ENCODE measurements at places on chromosomes 7 and 10.

GRCh38 chr7:101874028-101874427 lies 56.6 kb downstream of the CUX1 start:
- peak; percentile 64 for DNase-seq

DNA sequence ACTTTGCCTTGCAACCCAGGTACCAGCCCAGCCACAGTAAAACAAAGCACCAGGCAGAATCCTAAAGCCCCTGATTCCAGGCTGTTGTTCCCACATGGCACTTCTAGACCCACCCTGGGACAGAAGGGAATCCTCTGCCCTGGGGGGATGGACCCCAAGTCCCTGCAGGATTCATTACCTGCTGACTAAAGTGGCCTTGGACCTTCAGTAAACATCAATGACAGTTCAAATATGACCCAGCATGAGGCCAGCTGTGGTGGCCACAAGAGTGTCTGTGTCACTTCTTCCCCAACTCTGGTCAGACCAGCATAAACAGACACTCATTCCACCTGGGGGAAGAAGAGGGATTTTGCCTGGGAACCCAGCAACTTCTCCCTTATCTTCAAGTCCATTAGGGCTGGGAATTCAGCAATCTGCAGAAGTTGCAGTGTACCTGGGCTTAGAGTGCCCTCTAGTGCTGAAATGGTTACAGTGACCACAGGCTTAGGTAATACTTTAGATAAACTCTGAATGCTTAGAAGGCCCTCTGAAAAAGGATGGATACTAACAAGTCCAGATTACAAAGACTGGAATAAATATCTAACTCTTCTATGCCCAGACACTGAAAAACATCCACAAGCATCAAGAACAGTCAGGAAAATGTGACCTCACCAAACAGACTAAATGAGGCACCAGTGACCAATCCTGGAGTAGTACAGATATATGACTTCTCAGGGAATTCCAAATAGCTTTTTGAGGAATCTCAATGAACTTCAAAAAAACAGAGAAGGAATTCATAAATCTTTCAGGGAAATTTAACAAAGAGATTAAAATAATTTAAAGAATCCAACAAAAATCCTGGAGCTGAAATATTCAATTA lies 108.5 kb upstream of the TMEM168 start:
- peak; percentile 69 for DNase-seq

GRCh38 chr7:55508221-55509011 lies 63.9 kb downstream of the VOPP1 start:
- no peak for DNase-seq

DNA sequence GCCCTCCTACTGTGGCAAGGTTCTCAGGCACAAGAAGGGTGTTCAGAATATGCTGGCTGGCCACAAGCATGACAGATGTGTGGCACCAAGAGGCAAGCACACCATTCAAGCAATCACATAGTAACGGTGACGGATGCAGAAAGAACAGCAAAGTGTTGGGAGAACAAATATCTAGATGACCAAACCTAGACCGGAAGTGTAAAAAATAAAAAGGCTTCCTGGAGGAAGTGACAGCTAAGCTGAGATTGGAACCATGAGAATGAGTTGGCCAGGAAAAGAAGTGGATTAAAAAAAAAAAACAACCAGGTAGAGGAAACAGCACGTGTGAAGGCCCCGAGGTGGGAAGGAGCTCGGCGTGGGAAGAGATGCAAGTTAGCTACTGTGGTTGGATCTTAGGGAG lies 22.0 kb downstream of the GHRHR start:
- no peak for DNase-seq

GRCh38 chr7:19665399-19666008 lies 43.3 kb downstream of the POLR1F start:
- peak; percentile 42 for DNase-seq

DNA sequence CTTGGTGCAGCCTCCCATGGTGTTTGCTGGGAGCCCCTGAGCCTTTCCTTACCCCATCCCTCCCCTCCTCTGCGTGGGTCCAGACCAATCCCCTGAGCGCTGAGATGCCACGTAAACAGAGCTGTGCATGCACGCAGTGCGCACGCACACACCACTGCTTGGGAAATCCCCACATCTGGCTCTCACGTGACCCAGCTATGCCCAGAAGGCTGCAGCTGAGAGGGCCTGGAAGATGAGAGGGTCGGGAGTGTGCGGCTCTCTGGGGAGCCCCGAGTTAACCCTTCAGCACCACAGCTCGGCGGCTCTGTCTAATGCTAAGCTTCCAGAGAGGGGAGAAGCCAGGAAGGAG lies 177.2 kb downstream of the SH3PXD2A start:
- DNase-seq = peak; percentile 99

GRCh38 chr10:10845826-10846503 lies 171.7 kb upstream of the CELF2 start:
- DNase-seq = no peak

- DNase-seq = peak; percentile 88
These were observed 468.8 kb upstream of the NRP1 start for GRCh38 chr10:33803248-33803647.

GRCh38 chr7:41825927-41826480 lies 123.1 kb upstream of the INHBA start:
- peak; percentile 47 for DNase-seq

DNA sequence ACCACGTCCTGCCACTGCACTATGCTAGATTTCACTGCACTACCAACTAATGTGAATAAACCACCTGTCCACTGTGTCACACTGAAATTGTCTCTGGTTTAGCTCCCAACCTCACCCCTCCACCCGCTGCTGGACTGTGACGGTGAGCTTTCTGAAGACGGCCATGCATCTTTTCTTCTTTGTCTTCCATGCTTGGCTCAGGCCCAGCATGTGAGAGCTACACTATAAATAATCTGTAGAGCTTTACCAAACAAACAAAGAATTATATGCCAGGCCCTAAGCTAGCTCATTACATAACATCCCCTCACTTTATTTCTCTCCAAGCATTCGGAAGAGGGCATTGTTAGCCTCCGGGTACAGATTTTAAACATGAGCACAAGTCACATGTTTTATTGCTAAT lies 633.2 kb downstream of the TNS3 start:
- no peak for DNase-seq

Measured in fibroblast of upper back skin (primary cell).